Activated CD4-positive, alpha-beta T cell treated with anti-CD3 and anti-CD28 coated beads, Interleukin-2, amount 50 U/mL, for 24 hours (primary cell): ENCODE measurements at places on chromosomes 7 and 10.
A peak's percentile ranks its signal among the peaks of the same experiment; 100 is the strongest.

- no peak for DNase-seq
Observed at GRCh38 chr10:98038288-98038687, 7.9 kb upstream of the CRTAC1 start.

DNA sequence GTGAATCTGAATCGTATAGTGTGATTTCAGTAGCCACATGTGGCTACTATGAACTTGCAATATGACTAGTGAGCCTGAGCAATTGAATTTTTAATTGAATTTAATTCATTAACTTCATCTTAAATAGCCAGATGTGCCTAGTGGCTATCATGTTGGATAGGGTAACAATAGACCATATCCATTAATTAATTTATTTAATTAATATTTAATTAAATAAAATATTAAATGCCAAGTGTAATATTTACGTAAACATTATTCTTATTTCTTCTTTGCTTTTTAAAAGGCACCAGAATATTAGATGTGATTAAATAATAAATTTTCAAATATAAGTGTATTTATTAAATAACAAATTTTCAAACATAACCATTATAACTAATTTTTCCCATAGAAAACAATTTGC is 354.4 kb downstream of the PLXDC2 start:
- DNase-seq, result no peak

DNA sequence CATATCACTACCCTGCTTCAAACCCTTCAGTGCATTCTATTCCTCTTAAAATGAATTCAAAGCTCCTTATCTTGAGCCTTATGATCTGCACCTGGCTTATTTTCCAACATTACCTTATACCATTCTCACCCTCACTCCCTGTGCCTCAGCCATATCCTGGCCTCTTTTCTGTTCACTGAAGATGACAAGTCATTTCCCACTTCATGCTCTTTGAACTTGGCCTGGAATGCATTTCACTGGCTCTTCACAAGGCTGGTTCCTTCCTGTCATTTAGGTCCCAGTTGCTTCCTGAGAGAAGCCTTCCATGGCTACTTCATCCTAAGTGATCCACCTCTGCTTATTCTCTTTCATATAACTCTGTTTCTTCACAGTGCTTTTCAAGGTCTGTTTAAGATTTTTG is 3.2 kb upstream of the LIPF start:
- no peak for DNase-seq

DNA sequence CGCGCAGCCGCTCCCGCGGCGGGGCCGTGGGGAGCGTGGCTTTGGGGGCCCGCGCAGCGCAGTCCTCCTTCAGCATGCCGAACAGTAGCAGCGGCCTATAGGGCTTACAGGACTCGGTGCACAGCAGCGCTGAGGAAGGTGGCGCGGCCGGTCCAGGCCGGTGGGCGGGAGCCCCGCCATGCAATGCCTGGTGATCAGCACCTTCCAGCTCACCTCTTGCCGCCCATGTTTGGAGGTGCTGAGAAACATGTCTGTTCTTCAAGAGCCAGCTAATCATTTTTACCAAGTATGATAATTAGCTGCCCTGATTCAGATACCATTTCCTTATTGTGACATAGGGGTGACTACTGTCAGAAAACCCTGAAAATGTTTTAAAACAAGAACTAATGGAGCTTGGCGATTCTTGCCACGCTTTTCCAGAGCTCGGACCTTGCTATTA is 33.5 kb upstream of the SFTPD start:
- DNase-seq, result no peak

- DNase-seq, result no peak
Observed at GRCh38 chr7:1059200-1060091, 15.1 kb downstream of the GPR146 start.

DNA sequence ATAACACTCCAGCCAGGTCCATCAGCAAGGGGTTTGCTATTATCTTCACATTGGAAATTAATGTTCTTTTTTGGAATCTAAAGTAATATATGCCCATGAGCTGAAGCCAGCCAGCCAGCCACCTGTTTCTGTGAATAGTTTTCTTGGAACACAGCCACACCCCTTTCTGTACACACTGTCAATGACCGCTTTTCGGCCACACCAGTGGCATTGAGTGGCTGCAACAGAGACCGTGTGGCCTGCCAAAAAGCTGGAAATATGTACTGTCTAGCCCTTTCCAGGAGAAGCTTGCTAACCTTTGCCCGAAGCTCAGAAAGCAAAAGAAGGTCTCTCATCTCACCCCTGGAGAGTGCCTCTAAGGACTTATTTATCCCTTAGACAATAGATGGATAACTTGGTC is 98.5 kb upstream of the NPS start:
- no peak for DNase-seq

GRCh38 chr10:61779950-61780659 is 117.4 kb downstream of the CABCOCO1 start:
- peak; percentile 18 for DNase-seq

DNA sequence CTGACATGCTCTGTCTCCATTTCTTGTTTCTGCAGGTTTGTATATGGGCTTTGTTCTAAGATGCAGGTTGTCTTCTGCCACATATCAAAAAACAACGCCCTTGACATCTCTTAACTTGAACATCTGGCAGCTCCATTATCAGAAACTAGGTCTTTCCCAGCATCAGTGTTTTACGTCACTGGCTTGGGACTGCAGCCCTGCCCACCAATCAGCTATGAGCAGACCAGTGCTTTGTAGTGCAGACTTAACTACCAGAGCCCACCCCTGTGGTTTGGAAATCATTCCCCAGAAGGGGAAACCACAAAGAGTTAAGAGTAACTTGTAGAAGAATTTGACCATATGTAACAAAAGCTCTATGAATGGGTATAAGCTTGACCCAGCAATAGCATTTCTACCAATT is 132.4 kb downstream of the SEPTIN14 start:
- no peak for DNase-seq

- no peak for DNase-seq
Observed at GRCh38 chr10:84334811-84335210, 6.4 kb downstream of the CCSER2 start.

- no peak for DNase-seq
Observed at GRCh38 chr7:89165421-89165820, 369.9 kb upstream of the TEX47 start.
